ENCODE measurements at places on chromosomes 1 and 21.

DNA sequence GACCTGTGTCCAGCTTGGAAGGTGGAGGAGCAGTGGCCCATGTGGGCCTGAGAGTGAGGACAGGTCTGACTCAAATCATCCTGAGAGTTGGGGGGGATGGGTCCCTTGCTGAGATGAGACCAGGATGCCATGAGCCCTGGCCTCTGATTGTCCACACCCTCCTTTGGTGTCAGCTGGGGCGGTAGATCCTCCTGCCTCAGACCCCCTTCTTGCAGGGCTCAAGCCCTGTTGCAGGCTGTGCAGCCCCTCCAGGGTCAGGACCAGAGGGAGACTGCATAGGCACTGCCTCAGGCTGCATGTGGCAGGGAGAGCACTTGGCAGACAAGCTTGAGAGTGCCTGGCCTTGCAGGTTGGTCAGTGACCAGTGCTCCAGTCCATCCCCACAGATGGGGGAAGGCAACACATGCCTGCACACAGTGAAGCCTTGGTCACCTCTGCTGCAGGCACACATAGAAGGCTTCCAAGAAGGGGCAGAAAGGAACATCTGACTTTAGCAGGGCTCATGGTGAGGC, 82.2 kb upstream of the ACTRT2 start:
- DNase-seq: no peak

DNA sequence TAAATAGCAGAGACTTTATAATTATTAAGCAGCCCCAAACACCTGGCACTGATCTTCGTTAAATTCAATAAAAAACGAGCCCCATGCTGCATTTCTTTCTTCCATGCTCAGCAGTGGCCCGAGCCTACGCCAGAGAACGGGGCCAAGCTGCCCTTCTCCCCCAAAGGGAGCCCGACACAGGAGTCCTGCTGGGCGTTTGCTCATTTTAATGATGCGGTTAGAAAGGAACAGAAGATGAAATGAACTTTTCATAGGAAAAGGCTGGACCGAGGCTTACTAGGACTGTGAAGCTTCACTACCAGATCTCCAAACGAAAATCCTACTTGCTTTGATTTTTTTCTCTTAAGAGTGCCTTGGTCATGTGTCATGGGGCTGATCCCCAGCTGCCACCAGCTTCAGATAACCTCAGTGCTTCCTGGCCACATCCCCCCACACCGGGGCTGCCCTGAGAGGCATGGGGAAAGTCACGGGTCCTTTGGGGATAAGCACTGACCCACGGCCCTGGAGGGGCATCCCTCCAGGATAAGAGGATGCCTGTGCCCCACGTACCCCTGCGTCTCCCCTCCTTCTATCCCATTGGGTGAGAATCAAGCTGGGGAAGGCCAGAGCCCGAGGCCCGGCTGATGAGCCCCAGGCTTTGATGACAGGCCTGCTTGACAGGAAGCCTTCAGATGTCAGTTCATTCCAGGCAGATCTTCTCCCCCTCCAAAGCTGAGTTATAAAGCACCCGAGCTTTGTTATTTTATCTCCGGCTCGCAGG, 34.2 kb downstream of the PGBD5 start:
- DNase-seq: no peak

DNA sequence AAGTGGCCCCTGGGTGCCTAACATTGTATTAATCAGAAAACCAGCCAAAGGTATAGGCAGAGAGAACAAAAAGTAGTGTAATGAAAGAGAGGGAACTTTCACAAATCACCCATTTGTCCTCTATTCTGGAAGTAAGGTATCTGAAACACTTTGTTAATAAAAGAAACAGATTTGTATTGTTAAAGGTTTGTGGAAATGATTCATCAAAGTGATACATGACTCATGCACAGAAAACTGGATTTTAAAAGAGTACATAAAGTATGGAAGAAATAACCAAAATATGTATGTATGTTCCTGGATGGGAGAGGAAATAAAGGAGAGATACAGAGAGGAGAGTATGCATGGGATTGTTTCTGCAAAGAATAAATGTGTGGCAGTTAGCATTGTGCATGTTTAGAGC, 126.8 kb downstream of the RGS21 start:
- no peak for DNase-seq

GRCh38 chr1:219324629-219325367, 151.1 kb downstream of the LYPLAL1 start:
- no peak for DNase-seq

GRCh38 chr1:36475341-36475740, 7.4 kb downstream of the CSF3R start:
- DNase-seq: no peak

DNA sequence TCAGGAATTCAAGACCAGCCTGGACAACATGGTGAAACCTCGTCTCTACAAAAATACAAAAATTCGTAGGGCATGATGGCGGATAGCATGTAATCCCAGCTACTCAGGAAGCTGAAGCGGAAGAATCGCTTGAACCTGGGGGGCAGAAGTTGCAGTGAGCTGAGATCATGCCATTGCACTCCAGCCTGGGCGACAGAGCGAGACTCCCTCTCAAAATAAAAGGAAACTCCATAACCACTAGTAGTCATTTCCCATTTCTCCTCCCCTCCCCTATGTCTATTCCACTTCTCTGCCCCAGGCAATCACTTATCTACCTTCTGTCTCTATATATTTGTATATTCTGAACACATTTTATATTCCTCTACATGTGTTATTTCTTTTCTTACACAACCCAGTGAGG, 4.0 kb upstream of the CEP350 start:
- no peak for DNase-seq

DNA sequence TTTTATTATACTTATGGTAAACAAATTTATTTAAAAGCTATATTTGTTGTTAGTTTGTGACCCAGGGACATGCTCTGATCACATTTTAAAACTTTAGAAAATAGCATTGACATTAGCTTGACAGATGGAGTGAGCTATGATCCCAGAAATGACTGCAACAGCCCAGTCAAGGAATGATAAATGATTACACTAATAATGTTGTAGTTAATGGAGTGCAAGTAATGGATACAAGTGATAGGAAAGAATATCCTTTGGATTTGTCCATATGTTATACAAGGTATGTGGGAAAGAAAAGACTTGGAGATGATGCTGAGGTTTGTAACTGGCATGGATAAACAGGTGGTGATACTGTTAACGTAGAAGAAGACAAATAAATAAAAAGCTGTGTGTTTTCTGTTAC, 1908.7 kb downstream of the MRPL39 start:
- no peak for DNase-seq

DNA sequence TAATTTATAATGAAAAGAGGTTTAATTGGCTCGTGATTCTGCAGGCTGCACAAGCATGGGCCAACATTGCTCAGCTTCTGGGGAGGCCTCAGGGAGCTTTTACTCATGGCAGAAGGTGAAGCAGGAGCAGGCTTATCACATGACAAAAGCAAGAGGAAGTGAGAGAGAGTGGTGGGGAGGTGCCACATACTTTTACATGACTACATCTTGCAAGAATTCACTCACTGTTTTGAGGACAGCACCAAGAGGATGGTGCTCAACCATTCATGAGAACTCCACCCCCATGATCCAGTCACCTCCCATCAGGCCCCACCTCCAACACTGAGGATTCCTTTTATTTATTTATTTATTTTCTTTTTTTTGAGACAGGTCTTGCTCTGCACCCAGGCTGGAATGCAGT, 5.5 kb upstream of the PLEKHM2 start:
- DNase-seq: no peak

DNA sequence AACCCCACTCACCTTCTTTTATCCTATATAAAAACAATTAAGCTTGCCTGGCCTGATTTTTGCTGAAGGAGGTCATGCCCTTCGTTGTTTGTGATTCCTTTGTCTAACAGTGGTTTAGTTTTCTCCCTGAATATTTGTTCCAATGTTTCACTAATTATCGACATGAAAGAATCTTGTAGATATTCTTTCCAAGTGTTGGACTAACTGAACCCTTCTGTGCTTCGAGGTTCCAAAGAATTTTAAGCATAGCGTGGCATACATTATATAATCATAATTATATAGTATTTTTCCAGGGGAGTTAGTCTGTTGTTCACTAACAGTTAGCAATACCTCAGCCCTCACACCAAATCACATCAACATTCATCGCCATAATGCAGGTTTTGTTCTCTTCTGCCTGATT, 418.9 kb upstream of the ADGRL2 start:
- DNase-seq: no peak

- DNase-seq: no peak
Measured at GRCh38 chr1:33575324-33575879, 103.0 kb downstream of the ZSCAN20 start.

DNA sequence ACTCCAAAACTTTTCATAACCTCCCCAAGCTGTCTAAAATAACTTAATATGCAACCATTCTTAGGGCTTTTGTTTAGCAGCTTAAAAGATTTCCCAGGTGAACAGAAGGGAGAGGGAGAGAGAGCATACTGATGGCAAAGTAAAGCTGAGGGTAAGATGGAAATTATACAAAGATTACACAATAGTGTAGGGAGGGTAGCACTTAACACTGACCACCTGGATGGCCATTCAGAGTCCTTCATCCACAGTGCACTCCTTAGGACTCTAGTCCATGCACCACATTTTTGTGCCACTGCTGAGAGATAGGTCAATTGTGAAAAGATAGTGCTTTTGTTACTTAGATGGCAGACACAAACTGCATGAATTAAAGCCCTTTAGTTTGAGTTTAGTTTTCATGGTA, 574.6 kb downstream of the LMO4 start:
- no peak for DNase-seq

GRCh38 chr1:83593073-83593472, 405.9 kb downstream of the TTLL7 start:
- no peak for DNase-seq

DNA sequence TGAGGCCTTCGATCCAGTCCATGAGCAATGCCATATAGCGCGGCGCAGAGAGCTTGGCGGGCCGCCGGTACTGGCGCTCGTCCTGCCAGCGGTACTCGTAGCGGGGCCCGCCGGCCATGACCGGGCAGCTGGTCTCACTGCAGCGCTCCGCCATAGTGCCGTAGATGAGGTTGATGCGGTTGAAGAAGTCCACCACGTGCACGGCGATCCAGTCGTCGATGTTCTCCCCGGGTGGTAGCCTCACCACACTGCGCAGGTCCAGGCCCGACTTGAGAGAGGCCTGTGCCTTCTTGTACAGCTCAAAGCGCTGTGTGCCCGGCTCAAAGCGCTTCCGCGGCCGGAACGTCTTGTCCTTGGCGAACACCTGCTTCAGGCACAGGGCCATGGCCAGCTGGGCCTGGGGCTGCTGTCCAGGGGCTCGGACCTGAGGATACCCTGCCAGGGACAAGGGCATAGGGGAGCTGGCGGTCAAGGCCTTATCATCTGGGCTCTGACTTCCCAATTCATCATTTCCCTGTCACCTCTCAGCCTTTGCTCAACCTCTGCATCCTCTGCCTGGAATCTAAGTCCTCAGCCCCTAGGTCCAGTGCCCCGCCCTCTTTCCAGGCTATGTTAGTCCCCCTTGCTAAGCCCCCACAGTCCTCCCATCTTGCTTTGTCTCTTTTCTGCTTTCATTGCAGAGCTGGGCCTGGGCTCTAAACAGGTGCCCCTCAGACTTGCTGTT, 3.5 kb downstream of the MOB3C start:
- no peak for DNase-seq

DNA sequence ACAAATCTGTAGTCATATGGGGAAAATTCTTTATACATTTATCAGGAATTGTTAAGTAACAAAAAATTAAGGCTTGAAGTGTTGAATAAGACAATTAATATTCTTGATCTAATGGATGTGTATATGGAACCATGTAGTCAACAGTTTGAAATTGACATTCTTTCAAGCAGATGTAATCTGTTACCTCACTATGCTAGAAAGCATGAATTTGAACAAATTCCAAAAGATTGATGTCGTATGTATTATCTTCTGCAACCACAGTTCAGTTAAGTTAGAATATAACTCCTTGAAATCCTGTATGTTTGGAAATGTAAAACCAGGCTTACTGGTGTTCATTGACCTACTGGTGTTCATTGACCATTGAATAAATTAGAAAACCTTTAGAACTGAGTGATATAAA, 16.1 kb downstream of the CCDC18 start:
- DNase-seq: no peak

DNA sequence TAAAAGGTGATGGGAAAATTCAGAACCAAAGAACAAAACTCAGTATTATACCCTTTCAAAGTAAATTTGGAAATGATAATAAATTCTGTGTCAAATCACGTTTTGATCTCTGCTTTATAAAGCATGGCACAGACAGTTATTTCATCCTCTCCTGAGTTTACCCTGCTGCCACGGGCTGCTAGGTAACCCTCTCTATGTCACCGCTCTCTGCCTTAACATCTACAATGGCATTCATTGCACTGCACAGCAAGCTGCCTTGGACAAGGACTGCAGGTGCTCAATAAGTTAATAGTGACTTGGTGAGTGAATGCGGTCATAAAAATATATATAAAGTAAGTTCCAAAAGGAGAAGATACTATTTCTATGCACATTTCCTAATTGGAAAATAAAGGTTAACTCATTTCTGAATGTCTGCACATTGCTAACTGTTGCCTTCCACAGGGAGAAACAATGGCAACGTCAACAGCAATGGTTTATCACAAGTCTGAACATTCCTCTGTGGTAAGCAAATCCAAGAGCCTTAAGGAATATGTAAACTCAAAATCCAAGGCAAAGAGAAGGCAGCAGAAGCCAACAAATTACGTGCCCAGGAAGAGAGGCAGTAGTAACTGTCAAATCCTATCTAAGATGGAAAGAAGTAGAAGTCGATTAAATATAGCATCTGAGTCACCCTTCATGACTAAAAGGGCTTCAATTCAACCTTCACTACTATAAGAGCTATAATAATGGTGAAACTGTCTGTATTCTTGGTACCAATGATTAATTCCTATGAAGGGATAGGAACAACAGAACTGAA, 19.4 kb downstream of the FYB2 start:
- DNase-seq: no peak

DNA sequence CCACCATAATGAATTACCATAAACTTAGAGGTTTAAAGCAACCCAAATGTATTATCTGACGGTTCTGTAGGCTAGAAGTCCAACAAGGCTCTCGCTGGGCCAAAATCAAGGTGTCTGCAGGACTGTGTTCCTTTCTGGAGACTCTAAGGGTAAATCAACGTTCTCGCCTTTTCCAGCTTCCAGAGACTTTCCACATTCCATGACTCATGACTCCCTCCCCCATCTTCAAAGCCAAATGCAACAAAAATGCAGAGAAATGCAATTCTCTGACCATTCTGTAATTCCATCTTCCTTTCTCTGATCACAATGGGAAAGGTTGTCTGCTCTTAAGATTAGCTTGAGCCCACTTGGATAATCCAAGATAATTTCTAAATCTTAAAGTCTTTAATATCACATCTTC, 287.1 kb downstream of the LTN1 start:
- no peak for DNase-seq

- no peak for DNase-seq
Measured at GRCh38 chr1:1982379-1983232, 21.0 kb downstream of the CFAP74 start.

DNA sequence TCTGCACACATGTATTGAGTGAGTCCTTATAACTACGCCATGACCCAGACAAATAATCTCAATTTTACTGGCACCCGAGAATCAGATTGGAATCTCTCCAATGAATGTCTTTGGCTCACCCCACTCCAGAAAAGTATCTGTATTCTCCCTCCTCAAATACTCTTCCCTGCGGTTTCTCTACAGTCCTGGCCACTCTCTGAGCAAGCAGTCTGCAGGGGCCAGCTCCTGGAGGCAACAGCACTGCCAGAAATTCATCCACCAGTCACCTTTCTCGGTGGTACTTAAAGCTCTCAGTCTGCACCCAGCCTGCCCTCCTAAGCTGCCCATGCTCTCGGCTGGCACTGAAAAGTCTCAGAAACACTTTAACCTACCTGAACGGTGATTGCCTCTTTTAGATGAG, 16.1 kb upstream of the LYST start:
- DNase-seq: no peak
